Inflammatory macrophage treated with lipopolysaccharide for 4 hours (primary cell): ENCODE measurements at places on chromosomes 7 and 10.

DNA sequence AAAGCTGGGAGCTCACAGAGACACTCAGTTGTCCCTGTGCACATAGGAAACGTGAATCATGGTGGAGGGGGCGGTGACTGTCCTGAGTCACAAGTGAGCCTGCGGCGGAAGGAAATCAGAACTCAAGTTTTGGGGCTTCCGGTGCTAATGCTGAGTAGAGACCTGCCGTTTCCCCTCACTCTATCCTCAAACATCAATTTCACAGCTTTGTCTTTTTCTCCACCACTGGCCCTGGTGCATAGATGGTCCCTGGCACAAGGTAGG lies 21.9 kb downstream of the ADCYAP1R1 start:
- no peak for DNase-seq

- DNase-seq: no peak
Measured at GRCh38 chr10:97564776-97565175, 7.8 kb upstream of the ANKRD2 start.

- DNase-seq: no peak
Measured at GRCh38 chr10:91629715-91630549, 2.9 kb downstream of the PPP1R3C start.

DNA sequence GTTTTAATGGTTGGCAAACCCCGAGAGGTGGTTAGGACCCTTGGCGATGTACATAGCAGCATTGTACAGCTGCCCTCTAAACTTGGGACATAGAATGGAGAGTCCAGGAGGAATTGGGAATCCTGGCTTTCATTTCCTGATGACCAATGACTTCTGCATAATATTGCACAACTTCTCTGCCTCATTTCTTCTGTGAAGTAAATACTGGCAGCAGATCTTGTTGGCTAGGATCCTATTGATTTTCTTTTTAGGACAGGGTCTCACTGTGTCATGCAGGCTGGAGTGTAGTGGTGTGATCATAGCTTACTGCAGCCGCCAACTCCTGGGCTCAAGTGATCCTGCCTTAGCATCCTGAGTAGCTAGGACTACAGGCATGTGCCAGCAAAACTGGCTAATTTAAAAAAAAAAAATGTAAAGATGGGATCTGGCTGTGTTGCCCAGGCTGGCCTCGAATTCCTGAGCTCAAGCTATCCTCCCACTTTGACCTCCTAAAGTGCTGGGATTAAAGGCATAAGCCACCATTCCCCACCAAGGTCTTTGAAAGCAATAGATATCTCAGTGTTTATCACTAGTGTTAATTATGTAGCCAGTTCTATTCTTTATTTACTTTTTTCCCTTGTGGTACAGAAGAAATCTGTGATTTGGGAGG lies 58.1 kb downstream of the PODXL start:
- DNase-seq: no peak

DNA sequence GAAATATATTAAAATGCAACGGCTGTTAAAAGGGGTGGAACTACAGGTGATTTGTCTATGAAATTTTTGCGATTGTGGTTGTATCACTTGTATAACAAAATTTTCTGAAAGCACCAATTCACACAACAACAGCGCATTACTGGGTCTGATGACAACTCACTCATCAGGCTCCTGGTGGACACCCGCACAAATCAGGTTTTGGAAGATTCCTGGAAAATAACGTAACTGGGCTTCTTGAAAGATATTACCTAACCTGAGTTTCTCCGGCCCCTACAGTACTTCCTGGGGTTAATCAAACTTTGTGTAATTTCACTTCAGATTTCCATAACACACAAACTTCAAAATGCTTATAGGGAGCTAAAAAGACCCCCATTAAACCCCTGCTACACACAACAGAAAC lies 7.6 kb downstream of the SNX8 start:
- no peak for DNase-seq
